Stimulated activated CD4-positive, alpha-beta T cell treated with anti-CD3 and anti-CD28 coated beads, TNF-alpha, amount 100 ng/mL, for 48 hours (primary cell): ENCODE measurements at places on chromosomes 16 and 17.

DNA sequence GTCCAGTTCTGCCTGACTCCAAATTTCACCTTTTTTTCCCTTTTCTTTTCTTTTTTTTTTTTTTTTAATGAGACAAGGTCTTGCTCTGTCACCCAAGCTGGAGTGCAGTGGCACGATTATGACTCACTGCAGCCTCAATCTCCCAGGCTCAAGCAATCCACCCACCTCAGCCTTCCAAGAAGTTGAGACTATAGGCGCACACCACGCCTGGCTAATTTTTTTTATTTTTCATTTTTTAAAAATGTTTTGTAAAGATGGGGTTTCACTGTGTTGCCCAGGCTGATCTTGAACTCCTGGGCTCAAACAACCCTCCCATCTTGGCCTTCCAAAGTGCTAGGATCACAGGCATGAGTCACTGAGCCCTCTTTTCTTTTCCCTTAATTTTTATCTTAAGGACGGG lies 33.4 kb upstream of the RBBP6 start:
- DNase-seq, result no peak

DNA sequence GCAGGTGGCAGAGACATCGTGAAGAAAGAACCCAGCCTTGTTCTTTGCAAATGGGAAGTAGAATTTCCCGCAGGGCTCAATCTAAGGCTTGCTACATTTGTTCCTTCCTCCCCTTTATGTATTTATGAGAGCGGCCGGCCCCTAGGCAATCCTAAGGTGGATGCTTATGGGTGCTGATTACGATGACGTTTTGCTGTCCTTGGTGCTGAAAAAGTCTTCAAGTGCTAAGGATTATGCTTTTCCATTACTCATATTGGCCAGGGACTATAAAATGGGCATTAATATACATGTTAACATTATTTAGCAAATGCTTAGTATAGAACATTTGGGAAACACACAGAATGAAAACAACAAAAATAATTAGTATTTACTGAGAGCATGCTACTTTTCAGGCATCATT lies 313.3 kb upstream of the XYLT1 start:
- no peak for DNase-seq

GRCh38 chr17:15184872-15185624 lies 80.1 kb downstream of the PMP22 start:
- no peak for DNase-seq

- no peak for DNase-seq
Measured at GRCh38 chr17:60602385-60602742, 2.4 kb downstream of the PPM1D start.

GRCh38 chr17:59498530-59499307 lies 66.7 kb upstream of the DHX40 start:
- no peak for DNase-seq

DNA sequence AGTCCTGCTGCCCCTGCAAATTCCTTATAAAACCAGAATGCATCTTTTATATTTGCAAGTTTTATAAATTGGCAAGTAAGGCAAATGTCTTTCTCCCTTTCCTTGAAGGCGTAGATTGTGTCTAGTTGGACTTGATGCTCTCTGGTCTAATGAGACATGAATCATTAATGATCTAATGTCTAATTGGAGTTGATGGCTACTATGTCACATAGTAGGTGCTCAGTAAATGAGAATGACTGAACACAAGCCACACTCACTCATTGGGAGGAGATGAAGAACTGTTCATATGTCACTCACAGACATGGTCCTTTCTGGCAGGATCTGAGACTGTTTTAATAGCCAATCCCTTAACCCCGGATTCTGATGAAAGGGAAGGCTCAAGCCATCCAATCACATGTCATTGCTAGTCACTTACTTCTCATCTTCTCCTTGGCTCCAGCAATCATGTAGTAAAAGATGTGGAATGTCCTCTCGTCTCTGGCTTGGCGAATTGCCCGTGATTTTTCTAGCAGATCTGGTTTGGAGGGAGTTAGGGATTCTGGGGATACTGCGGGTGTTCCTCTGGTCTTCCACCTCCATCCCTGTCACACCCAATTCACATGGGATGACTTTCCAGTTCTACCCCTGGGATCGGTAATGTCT lies 81.0 kb downstream of the MYH11 start:
- no peak for DNase-seq

DNA sequence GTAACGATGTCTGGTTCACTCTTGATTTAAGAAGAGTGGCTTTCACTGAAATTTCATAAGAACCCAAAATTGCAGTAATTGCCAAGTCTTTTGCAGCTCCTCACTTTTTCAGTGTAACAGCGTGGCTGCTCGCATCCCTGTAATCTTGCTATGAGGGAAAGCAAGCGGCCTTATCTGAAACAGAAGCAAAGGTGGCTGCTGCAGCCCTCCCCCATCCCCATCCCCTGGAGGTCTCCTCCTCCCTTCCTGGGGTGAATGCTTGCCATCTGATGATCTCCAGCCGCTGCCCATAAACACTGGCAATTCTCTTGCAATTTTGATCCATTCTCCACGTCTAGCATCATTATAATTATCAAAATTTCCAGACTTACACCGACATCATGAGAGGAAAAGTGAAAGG lies 182.5 kb upstream of the ASIC2 start:
- no peak for DNase-seq

- DNase-seq, result no peak
Measured at GRCh38 chr17:35973333-35974260, 7.7 kb downstream of the CCL16 start.

GRCh38 chr16:48542020-48542473 lies 67.9 kb downstream of the N4BP1 start:
- DNase-seq, result no peak

- peak; percentile 70 for DNase-seq
Measured at GRCh38 chr17:7336240-7337175, at the start of gene ACAP1. ACAP1 (plus strand) TSS chr17:7336529; CDS start chr17:7336735, 206 bp downstream.

GRCh38 chr17:44039829-44040635 lies 25.3 kb upstream of the TMEM101 start:
- DNase-seq, result no peak

- DNase-seq, result no peak
Measured at GRCh38 chr16:3907586-3907985, 27.1 kb upstream of the CREBBP start.

GRCh38 chr16:9049241-9049640 lies 42.2 kb upstream of the HAPSTR1 start:
- no peak for DNase-seq

GRCh38 chr17:67456889-67457288 lies 79.8 kb downstream of the PITPNC1 start:
- DNase-seq, result no peak

DNA sequence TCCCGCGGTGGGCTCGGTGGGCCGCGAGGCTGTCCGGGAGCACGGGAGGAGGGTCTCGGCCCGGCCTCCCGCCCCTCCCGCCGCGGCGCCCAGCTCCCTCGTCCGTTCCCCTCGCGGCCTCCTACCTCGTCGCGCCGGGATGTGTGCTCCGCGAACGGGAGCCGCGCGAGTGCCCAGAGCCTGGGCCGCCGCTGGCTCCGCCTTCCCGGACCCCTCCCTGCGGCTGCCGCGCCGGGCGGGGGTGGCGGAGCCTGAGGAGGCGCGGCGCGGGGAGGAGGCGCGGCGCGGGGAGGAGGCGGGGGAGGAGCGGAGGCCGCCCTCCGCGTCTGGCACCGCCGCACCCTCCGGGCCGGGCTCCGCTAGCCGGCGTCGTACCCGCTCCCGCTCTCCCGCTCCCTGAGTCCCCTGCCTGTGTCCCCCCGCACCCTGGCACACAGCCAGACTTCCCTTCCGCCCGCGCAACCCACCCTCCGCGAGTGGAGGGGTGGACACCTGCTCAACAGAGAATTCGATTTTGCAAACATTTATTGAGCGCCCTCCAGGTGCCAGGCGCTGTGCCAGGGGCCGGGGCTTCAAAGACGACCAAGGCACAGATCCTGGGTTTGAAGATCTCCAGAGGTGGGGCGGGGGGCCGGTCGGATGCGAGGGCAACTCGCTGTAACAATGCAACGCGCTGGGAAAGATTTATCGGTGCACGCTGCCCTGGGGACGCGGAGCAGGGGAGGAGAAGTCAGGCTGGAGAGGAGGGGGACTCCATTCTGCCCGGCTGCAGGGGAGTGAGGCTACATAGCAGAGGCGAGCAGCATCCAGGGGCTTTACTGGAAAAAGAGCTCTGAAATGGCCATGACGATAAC lies at the start of gene MPP3:
Gene MPP3, minus strand, starts transcription at position 171 of the 854 bp plus-strand sequence. CDS start 1,240 bp downstream, outside the sequence.
- DNase-seq, result no peak

DNA sequence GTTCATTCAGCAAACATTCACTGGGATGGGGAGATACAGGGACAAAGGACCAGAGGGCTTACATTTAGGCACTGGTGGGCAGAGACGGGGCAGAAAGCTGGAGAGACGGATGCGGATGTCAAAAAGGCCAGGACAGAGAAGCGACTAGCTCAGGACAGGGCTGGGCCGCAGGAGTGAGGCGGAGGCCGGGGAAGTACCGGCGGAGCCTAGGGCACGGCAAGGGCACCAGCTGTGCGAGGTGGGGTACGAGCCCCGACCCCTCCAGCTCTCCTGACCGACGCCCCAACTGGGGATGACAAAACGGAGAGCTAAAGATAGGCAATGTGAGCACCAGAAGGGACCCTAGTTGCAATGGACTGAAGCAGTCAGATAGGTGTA lies 3.9 kb upstream of the SGCA start:
- no peak for DNase-seq

- no peak for DNase-seq
Measured at GRCh38 chr17:77440560-77440981, 299.8 kb downstream of the SEC14L1 start.

- DNase-seq, result peak; percentile 19
Measured at GRCh38 chr16:1871974-1872635, at the start of gene MEIOB. MEIOB (minus strand) TSS chr16:1872164; CDS start chr16:1868175, 3,989 bp downstream.

DNA sequence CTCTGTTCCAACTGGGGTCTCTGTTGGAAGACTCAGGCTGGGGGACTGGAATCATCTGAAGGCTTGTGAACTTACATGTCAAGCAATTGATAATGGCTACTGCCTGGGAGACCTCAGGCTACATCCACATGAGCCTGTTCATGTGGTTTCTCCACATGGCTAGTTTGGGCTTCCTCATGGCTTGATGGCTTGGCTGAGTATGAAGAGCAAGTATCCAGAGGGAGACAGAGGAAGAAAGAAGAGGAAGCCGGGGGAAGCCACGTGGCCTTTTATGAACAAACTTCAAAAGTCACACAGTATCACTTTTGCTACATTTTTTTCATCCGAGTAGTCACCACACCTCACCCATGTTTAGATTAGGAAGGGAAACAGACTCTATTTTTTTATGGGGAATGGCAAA lies 158.9 kb downstream of the TRIM37 start:
- no peak for DNase-seq

DNA sequence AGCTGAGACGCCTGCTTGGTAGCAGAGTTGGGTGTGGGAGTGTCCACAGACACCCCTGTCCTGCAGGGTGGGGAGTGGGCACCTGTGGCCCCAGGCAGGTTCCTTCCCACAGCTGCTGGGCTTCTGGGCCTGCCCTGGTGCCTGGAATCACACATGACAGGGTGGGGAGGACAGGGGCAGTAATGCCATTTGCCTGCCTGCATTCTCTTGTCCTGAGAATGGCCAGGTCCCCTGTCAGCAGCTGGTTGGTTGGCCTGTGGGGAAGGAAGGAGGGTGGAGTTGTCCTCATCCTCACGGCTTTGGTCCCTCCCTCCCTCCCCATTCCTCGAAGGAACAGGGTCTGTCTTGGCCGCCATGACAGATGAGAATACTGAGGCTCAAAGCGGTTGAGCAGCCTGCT lies 5.2 kb downstream of the PRSS53 start:
- no peak for DNase-seq

DNA sequence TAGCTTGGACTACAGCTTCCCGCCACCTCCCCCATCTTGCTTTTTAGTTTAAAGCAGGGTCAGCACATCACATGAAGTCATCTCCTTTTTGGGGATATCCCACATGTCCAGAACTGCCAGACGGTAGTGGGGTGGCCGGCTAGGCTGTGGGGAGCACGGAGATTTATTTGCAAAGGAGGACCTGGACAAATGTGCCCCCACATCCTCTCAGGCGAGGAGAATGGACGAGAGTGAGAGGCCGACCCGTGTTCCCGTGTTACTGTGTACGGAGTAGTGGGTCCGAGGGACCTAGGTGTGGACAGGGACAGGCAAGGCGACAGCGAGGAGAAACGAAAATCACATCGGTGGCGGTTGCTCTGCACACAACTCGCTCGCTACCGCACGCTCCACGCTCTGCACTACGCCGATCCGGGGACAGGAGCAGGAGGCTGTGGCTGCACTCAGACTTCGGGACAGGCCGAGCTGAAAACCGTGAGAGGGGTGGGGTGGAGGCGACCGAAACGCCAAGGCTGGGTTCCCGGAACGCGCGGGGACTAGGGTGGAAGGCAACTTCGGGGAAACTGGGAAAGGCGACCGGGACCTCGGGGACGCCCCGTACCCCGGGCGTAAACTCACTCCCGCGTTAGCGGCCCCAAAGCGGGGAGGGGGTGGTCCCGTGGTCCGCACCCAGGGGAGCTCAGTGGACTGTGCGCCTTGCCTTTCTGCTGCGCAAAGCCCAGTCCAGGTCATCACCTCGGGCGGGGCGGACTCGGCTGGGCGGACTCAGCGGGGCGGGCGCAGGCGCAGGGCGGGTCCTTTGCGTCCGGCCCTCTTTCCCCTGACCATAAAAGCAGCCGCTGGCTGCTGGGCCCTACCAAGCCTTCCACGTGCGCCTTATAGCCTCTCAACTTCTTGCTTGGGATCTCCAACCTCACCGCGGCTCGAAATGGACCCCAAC lies at the start of gene MT1A:
Gene MT1A, plus strand, starts transcription at position 853 of the 937 bp plus-strand sequence. Its CDS starts 73 bp downstream, at position 926.
- no peak for DNase-seq

DNA sequence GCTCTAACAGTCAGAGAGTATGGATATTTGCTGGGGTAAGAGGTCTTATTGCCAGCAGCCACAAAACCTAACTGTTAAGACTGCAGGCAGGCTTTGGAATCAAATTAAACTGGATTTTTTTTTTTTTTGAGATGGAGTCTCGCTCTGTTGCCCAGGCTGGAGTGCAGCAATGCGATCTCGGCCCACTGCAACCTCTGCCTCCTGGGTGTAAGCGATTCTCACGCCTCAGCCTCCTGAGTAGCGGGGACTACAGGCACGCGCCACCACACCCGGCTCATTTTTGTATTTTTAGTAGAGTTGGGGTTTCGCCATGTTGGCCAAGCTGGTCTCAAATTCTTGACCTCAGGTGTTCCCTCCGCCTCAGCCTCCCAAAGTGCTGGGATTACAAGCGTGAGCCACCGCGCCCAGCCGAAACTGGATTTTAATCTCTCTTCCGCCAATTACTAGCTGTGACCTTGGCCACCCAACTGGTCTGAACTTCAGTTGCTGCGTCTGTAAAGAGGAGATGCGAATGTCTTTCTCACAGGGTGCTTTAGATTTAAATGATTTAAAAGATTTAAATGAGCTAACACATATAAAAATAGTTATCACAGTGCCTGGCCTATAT lies 842 bp downstream of the MRPL10 start:
- DNase-seq, result no peak

DNA sequence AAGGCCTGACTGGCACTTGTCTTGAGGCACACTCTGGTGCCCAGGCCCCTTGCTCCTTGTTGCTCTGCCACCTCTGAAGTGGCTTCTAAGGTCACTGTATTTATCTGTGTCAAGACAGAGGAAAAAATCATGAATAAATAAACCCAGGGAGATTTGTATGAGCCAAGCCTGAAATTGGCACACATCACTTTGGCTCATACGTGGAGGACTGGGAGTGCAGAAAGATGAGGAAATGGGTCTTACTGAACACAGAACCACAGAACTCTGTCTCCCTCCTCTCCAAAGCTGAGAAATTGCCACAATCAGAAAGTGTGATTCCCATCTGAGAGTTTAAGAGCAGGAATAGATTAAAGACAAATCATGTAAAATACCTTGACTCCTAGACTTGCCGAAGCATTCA lies 27.1 kb upstream of the C16orf78 start:
- DNase-seq, result no peak

- DNase-seq, result no peak
Measured at GRCh38 chr17:29162082-29162908, 17.9 kb downstream of the MYO18A start.

GRCh38 chr17:48564188-48565021 lies 13.7 kb downstream of the HOXB4 start:
- no peak for DNase-seq
